Upper lobe of left lung (tissue), 6 donors: ENCODE measurements at places on chromosomes 5 and 9. TPM values are rescaled to one million over a fixed set of nuclear protein-coding genes. Genes with fewer than 3 reads are reported as not detected.
A peak's percentile ranks its signal among the peaks of the same experiment; 100 is the strongest.

Gene PCDHGA2
- total RNA-seq: 2.3 TPM

Gene GZMA
- total RNA-seq: 6.3 TPM

Gene CCNI2
- 0.26 TPM for total RNA-seq

Gene MARCOL
- not detected for total RNA-seq

Gene CTNND2
- total RNA-seq: 1.2 TPM

Gene RNF180
- total RNA-seq: 17.4 TPM

Gene IL33
- total RNA-seq: 60.6 TPM

Gene BARHL1
- not detected for total RNA-seq

DNA sequence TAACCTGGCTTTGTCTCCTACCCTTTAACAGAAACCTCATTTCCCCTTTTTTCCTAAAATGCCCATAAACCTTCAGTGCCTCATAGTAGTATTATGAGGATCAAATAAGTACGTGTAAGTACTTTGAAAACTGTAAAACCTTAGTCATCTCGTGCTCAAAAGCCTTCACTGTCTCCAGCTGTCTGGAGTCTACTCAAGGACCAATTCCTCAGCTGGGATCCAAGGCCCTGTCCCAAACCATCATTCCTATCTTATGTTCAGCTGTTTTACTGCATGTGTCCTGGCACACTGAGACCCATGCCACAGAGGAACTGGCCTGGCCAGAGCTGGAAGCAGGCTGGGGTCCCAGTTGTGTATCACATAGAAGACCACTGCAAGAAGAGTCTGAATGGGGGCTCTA is 15.9 kb downstream of the ADAMTSL1 start:
- H3K4me1 ChIP-seq: no peaks in the 10 kb centered on the region
- H3K27ac ChIP-seq: no peak overlapping the region
- no peaks in the 10 kb centered on the region for H3K27me3 ChIP-seq
- H3K4me3 ChIP-seq: no peak overlapping the region
- H3K36me3 ChIP-seq: no peaks in the 10 kb centered on the region

DNA sequence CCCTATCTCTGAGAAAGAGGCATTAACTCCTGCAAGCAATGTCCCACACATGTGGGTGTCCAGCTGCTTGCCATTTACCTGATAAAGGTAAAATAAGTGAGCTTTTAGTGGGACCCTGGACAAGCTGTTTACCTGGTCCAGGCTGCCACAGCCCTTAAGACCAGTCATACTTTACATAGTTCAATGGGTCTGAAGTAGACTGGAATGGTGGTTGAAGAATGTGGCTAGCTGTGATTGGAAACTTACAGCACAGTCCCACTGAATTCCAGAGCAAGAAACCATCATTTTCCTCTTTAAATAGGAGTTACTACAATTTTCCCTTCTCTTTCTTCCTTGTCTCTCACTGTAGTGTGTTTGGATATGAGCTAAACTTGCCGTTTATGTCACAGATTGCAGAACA is 60.6 kb downstream of the GGTA1 start:
- no peak for DNase-seq
- H3K4me1 ChIP-seq: no peaks in the 10 kb centered on the region
- no peaks in the 10 kb centered on the region for H3K36me3 ChIP-seq
- H3K4me3 ChIP-seq: no peak overlapping the region
- H3K27me3 ChIP-seq: no peaks in the 10 kb centered on the region
- H3K27ac ChIP-seq: peak overlapping the region; percentile 28

DNA sequence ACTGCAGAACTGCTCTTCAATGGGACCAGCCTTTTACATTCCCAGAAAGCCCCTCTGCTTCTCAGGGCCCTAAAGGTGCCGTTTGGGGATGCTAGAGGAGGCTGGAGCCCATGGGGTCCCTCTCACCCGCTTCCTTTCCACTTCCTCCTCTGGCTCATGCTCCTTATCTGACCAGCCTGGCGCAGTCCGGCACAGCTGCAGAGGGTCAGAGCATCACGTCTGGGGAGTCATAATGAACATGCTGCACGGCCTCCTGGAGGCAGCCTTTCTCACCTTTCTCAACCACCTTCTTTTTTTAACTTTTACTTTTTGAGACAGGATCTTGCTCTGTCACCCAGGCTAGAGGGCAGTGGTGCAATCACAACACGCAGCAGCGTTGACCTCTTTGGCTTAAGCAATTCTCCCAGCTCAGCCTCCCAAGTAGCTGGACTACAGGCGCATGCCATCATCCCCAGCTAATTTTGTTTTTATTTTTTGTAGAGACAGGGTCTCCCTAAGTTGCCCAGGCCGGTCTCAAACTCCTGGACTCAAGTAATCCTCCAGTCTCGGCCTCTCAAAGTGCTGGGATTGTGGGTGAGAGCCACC is 15.1 kb upstream of the TCF7 start:
- H3K36me3 ChIP-seq: no peaks in the 10 kb centered on the region
- H3K4me3 ChIP-seq: no peak overlapping the region
- no peaks in the 10 kb centered on the region for H3K4me1 ChIP-seq
- H3K27ac ChIP-seq: no peak overlapping the region
- H3K27me3 ChIP-seq: no peaks in the 10 kb centered on the region

GRCh38 chr5:78698191-78698791 is 49.7 kb upstream of the LHFPL2 start:
- H3K27ac ChIP-seq: no peak overlapping the region
- H3K4me1 ChIP-seq: no peaks in the 10 kb centered on the region
- no peak for DNase-seq
- no peak overlapping the region for H3K4me3 ChIP-seq
- H3K36me3 ChIP-seq: no peaks in the 10 kb centered on the region

GRCh38 chr5:131854134-131854533 is 57.3 kb upstream of the FNIP1 start:
- no peaks in the 10 kb centered on the region for H3K27me3 ChIP-seq
- H3K36me3 ChIP-seq: no peaks in the 10 kb centered on the region
- H3K4me1 ChIP-seq: no peaks in the 10 kb centered on the region
- H3K4me3 ChIP-seq: no peak overlapping the region
- H3K27ac ChIP-seq: no peak overlapping the region

- DNase-seq: no peak
- no peaks in the 10 kb centered on the region for H3K27me3 ChIP-seq
- H3K4me1 ChIP-seq: peaks cover 4% of the 10 kb centered on the region
- H3K4me3 ChIP-seq: no peak overlapping the region
- H3K27ac ChIP-seq: no peak overlapping the region
Measured at GRCh38 chr5:111556501-111556900, 44.2 kb upstream of the STARD4 start.

DNA sequence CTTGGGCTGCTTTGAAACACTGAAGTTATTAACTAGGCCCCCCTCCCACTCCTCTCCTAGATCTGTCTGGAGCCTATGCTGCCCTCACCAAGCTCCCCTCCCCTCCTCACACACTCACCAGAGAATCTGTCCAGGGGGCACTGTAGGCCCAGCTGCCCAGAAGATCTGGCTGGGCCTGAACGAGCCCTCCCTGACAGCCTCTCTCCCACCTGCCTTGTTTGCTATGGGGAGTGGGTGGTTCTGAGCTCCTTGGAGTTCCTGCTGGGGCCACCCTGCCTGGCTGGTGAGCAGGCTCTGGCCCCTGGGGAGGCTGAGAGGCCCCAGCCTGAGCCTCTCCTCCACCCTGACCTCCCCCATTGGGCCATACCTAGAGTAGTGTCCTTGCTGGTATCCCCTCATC is 75.1 kb downstream of the PSD2 start:
- DNase-seq: no peak
- no peaks in the 10 kb centered on the region for H3K36me3 ChIP-seq
- H3K4me1 ChIP-seq: no peaks in the 10 kb centered on the region
- H3K4me3 ChIP-seq: no peak overlapping the region
- no peaks in the 10 kb centered on the region for H3K27me3 ChIP-seq
- H3K27ac ChIP-seq: no peak overlapping the region

- H3K27ac ChIP-seq: no peak overlapping the region
- no peaks in the 10 kb centered on the region for H3K27me3 ChIP-seq
- no peaks in the 10 kb centered on the region for H3K36me3 ChIP-seq
- DNase-seq: no peak
Measured at GRCh38 chr9:115263371-115264075, 145.6 kb upstream of the TNC start.

GRCh38 chr9:132880324-132880661 is 1.6 kb downstream of the SPACA9 start:
- no peak overlapping the region for H3K27ac ChIP-seq
- no peaks in the 10 kb centered on the region for H3K36me3 ChIP-seq
- H3K27me3 ChIP-seq: no peaks in the 10 kb centered on the region
- DNase-seq: no peak
- peaks cover 6% of the 10 kb centered on the region for H3K4me1 ChIP-seq

DNA sequence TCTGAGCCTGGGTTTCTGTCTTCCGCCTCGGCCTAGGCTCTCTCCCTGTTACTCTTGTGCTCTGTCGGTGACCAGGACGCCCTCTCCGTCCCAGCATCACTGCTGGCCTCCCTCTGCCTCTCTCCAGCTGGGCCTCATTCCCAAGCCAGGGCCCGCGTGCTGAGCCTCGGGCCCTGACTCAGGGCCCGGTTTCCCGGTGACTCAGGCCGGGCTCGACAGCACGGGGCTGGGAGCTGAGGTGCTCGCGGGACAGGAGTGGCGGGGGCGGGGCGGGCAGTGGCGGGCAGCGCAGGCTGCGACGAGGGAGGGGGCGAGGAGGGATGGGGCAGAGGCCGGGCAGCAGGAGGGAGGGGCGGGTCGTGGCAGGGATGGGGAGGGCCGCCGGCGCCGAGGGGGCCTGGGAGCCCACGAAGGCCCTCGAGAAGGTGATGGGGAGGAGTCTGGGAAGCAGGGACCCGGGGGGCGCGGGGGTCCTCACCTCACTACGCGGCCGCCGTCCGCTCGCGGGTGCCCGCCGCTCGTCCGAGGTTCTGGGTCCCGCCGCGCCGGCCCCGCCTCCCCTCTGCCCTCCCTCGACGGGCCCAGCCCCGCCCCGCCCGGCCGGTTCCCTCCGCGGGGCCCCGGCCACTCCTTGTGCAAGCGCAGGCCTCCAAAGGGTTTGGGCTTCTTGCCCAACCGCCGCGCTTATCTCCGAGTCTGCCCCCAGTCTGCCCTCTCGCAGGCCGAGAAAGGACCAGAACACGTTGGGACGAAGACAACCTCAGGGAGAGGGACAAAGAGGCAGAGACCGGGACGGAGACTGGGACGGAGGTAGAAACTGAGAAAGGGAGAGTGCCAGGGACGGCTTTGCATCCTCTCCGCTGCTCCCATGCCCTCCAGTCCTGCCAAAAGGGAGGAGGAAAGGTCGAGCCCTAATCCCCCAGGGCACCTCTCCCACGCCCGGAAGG is at the start of gene ARAP3:
Gene ARAP3 (minus strand): TSS at position 536 of the 947 bp plus-strand sequence. CDS start 1,744 bp downstream, outside the sequence.
- H3K27me3 ChIP-seq: no peaks in the 10 kb centered on the region
- H3K4me3 ChIP-seq: peak within 1 kb of the TSS; percentile 58
- H3K4me1 ChIP-seq: peaks cover 50% of the 10 kb centered on the region
- H3K27ac ChIP-seq: peak within 1 kb of the TSS; percentile 88
- peak; percentile 96 for DNase-seq

- no peak overlapping the region for H3K27ac ChIP-seq
- no peaks in the 10 kb centered on the region for H3K27me3 ChIP-seq
- no peak overlapping the region for H3K4me3 ChIP-seq
Measured at GRCh38 chr9:137434498-137435380, 6.4 kb downstream of the ENTPD8 start.

- no peaks in the 10 kb centered on the region for H3K36me3 ChIP-seq
- H3K4me3 ChIP-seq: no peak overlapping the region
- no peaks in the 10 kb centered on the region for H3K4me1 ChIP-seq
- no peak for DNase-seq
Measured at GRCh38 chr9:90340421-90340820, 302.2 kb downstream of the DIRAS2 start.

GRCh38 chr5:159242656-159243055 is 20.4 kb upstream of the UBLCP1 start:
- H3K36me3 ChIP-seq: no peaks in the 10 kb centered on the region
- H3K27ac ChIP-seq: no peak overlapping the region
- H3K27me3 ChIP-seq: no peaks in the 10 kb centered on the region
- no peak for DNase-seq

- H3K4me1 ChIP-seq: no peaks in the 10 kb centered on the region
- DNase-seq: no peak
- no peaks in the 10 kb centered on the region for H3K36me3 ChIP-seq
Measured at GRCh38 chr9:72271613-72272478, 93.2 kb downstream of the ZFAND5 start.

- H3K4me3 ChIP-seq: no peak overlapping the region
- H3K27ac ChIP-seq: no peak overlapping the region
- no peaks in the 10 kb centered on the region for H3K36me3 ChIP-seq
Measured at GRCh38 chr9:116721411-116721810, 34.3 kb downstream of the TRIM32 start.

GRCh38 chr9:3758816-3759576 is 233.2 kb upstream of the RFX3 start:
- H3K36me3 ChIP-seq: no peaks in the 10 kb centered on the region
- H3K4me1 ChIP-seq: peaks cover 16% of the 10 kb centered on the region
- H3K27me3 ChIP-seq: no peaks in the 10 kb centered on the region
- no peak overlapping the region for H3K4me3 ChIP-seq

- no peak overlapping the region for H3K27ac ChIP-seq
- H3K4me1 ChIP-seq: peaks cover 20% of the 10 kb centered on the region
- H3K4me3 ChIP-seq: no peak overlapping the region
- peaks cover 4% of the 10 kb centered on the region for H3K27me3 ChIP-seq
Measured at GRCh38 chr5:170863646-170864045, 1.8 kb downstream of the RANBP17 start.
